ENCODE measurements at places on chromosomes 6 and 20.

- no peak for DNase-seq
These were observed 224.9 kb upstream of the DTNBP1 start for GRCh38 chr6:15887491-15888461.

DNA sequence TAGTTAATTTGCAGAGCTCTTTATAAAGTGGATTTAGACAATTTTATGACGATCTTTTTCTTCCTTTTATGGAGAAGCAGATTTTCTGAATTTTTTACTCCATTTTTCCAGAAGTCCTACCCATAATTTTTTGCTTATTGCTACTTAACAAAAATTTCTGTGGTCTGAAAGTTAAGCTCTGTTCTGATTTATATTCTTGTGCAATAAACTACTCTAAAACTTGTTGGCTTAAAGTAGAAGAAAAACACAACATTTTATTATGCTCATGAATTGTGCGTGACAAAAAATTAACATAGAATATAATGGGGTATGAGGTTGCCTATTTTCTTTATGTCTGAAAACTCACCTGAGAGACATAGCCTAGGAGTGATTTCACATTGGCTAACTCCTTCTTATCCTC is 2.6 kb downstream of the DEFB113 start:
- DNase-seq = no peak

GRCh38 chr6:135233686-135234491 is 52.8 kb downstream of the MYB start:
- DNase-seq = no peak

- no peak for DNase-seq
These were observed 41.5 kb downstream of the SENP6 start for GRCh38 chr6:75643173-75643572.

GRCh38 chr6:6518631-6519427 is 69.7 kb upstream of the LY86 start:
- no peak for DNase-seq

- DNase-seq = no peak
These were observed 40.0 kb upstream of the OCSTAMP start for GRCh38 chr20:46590443-46590842.

Measured in cerebellar nuclear complex (tissue), 1 donor.